Hypothalamus (tissue), 51 donors: ENCODE measurements at places on chromosomes 6 and 20.

DNA sequence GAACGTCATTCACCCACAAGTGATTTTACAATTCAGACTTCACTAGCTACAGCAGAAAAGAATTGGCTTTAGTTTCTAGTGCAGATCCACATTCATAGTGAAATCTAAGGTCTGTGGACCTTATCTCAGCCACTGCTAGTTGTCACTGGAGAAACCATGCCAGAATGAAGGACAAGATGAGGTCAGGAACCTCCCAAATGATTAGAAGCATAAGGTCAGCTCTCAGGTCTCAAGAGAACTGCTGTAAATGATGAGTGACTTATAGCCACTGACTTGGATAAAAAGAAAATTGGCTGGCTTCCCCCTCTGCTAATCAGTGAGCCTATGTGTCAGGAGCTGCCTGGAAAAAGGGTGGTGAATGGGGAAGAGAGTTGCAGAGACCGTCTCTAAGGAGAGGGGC is 265.3 kb upstream of the BMP2 start:
- DNase-seq, result no peak

DNA sequence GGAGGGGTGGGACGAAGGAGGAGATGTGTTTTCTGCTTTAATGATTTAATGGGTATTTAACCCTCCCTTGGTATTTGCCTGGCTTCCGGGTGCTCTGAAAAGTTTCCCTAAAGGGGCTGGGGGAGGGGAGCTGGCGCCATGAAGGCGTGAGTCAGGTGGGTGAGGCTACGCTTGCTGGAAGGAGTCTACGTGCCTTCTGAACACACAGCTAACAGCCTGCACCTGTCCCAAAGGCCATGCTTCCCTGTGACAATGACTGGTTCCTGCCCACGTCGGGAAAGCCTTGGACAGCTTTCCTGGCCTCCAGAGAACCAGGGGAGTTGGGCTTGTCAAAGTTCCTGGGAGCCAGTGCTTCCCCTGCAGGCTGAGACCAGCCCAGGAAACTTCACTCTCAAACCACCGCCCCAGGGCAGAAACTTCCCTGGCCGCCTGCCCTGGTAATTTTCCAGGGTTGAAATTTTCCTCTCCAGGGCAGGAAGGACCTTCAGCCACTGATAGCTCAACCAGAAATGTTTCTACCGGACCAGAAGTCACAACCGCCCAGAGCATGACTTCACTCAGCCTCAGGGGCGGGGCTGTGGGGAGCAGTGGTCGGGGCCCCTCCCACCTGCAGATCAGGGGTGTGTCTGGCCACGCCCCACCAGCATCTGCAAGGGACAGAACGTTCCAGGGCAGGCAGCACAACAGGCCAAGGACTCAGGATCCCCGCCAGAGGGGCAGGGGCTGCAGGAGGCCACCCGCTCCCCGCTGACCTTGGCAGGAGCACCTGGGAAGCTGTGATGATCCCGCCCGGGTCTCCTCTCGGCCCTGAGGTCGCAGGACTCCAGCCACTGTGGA is 18.6 kb upstream of the SLCO4A1 start:
- DNase-seq, result peak; percentile 60

DNA sequence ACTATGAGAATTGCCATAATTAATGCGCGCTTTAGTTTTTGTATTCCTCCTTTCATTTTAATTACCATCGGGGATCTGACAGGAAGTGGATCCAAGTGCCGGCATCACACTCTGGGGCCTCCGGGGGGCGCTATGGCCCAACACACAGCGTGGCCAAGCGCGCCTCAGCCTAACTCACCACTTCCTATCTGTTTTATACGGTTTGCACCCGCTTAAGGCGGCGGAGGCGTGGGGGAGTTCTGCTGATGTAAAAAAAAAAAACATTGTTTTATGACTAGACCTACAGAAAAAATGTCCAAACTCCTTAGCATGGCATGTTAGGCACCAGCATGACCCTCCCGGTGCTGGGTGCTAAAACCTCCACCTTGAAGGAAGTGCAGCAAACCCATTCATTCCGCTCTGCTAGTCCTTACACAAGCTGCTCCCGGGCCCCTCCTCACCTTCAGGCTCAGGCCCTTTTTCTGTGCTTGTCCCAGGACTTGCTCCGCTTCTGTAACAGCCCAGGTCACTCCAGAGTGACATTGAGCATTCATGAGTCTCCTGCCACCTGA is 4.5 kb upstream of the EBF4 start:
- DNase-seq, result peak; percentile 46

GRCh38 chr6:168190646-168191443 is 111.8 kb upstream of the FRMD1 start:
- no peak for DNase-seq

DNA sequence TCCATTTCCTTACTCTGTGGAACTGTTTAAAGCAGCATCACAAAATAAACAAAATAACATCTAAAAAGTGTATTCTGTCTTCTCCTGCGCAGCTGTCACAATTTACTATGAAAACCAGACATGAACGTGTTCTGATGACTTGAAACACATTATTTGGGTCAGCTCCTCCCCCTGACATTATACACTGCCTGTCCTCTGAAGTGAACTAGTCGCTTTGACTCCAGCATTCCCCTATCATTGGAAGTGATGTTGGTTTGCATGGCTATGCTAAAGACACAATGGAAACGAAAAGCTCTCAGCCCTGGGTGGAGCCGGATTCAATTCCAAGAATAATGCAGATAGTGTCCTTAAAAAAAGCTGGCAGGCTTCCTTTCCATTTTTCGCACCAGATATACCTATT is 125.9 kb downstream of the FYN start:
- no peak for DNase-seq

DNA sequence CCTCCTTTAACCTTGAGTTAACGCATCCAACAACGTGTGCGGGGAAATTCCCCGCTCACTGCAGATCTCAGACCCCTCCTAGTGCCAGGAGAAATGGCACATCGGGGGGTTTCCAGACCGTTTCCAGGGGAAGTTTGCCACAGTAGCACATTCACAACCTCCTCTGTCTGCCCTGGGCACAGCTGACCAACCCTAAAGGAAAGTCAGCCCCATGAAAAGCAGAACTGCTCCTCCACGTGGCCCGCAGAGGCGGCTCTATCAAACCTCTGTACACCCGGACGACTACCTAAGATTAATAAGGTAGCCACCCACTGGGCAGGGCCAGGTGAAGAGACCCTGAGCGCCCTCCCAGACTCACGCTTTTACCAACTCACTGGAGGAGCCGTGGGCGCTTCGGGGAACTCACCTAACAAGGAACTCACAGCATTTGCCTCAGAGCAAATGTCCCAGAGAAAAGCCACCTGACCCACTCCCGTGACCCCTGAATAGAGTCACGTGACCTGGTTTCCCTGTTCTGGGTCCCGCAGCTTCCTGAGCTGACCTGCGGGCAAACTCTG is 93.1 kb downstream of the PRND start:
- peak; percentile 29 for DNase-seq

- no peak for DNase-seq
These were observed 115.5 kb upstream of the DUSP22 start for GRCh38 chr6:176766-177165.

GRCh38 chr6:89555031-89555430 is 83.5 kb downstream of the LYRM2 start:
- no peak for DNase-seq

DNA sequence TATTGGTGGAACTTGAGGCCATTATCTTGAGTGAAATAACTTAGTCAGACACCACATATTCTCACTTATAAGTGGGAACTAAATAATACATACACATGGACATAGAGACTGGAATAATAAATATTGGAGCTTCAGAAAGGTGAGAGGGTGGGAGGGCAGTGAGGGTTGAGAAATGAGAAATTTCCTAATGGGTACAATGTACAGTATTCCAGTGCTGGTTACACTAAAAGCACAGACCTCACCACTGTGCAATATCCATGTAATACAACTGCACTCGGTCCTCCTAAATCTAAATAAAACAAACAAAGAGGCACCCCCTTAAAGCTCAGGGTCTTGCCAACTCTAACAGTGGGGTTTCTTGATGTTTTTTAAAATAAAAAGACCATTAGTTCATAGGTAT is 53.2 kb downstream of the IGF2R start:
- DNase-seq, result no peak

- no peak for DNase-seq
These were observed 68.5 kb downstream of the LYRM4 start for GRCh38 chr6:5192135-5192794.

- DNase-seq, result no peak
These were observed 94.2 kb downstream of the ERMARD start for GRCh38 chr6:169845426-169846285.
